ENCODE measurements at places on chromosomes 2 and 18. TPM values are rescaled to one million over a fixed set of nuclear protein-coding genes. Genes with fewer than 3 reads are reported as not detected.

DNA sequence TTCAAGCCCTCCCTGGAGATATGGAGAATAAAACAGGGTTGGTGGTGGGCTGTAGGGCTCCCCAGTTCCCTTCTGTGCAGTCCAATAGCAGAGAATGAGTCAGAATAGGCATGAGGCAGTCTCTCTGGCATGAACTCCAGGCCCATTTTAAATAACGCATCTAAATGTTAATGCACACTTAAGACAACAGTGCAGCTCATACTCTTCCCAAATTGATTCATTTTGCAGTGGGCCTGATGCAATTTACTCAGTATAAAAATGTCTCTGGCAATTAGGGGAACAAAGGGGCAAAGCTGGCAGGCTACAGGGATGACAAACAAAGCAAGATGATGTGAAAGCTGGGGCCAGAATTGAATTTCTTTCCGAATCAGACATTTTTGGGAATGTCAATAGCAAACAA is 402.8 kb downstream of the CLIP4 start:
- H3K27ac ChIP-seq = no peak overlapping the region
- H3K4me1 ChIP-seq = peaks cover 21% of the 10 kb centered on the region
- no peak for DNase-seq
- no peaks in the 10 kb centered on the region for H3K36me3 ChIP-seq
- no peaks in the 10 kb centered on the region for H3K27me3 ChIP-seq

- peaks cover 21% of the 10 kb centered on the region for H3K4me1 ChIP-seq
- H3K4me3 ChIP-seq = no peak overlapping the region
- DNase-seq = no peak
- H3K36me3 ChIP-seq = no peaks in the 10 kb centered on the region
- no peak overlapping the region for H3K27ac ChIP-seq
These were observed 70.0 kb downstream of the MBP start for GRCh38 chr18:77062518-77063003.

The AQP12B gene
- total RNA-seq = 392 TPM

The PDE11A gene
- total RNA-seq = 2.6 TPM

The DNAH6 gene
- 2.6 TPM for total RNA-seq

Data from body of pancreas (tissue), 4 donors.